ENCODE measurements at places on chromosomes 6 and 20. TPM values are rescaled to one million over a fixed set of nuclear protein-coding genes. Genes with fewer than 3 reads are reported as not detected.

MEP1A gene
- 412 TPM for total RNA-seq

GFOD1 gene
- 15.9 TPM for total RNA-seq

DNA sequence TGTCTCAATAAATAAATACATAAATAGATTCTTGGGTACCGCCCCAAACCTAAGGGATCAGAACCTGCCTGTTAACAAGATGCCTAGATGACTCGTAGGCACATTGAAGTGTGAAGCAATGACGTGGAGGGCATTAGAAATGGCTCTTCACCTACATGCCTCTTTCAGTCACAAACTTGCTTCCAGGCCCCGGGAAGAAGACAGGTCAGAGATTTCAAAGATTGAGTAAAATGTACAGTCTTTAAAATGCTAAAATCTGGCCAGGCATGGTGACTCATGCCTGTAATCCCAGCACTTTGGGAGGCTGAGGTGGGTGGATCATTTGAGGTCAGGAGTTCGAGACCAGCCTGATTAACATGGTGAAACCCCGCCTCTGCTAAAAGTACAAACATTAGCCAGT is 480.8 kb upstream of the JARID2 start:
- DNase-seq: no peak

DNA sequence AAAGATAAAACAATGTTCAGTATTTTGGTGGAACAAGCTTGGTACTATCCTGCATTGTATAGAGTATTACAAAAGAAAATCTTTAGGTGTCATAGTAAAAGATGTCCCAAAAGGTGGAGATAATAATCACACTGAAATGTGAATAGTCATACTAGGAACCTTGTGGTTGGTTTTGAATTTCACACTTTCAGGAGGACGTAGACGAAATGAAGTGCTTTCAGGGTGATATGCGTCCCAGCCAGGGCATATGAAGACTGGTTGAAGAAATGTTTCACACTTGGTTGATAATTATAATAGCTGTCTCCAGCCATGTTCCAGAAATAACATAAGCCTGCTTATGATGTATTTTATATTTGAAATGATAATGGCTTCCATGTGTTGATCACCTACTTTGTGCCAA is 60.4 kb downstream of the SCAND1 start:
- DNase-seq: no peak

CST5 gene
- total RNA-seq: not detected

TDRD6 gene
- total RNA-seq: 0.09 TPM

DNA sequence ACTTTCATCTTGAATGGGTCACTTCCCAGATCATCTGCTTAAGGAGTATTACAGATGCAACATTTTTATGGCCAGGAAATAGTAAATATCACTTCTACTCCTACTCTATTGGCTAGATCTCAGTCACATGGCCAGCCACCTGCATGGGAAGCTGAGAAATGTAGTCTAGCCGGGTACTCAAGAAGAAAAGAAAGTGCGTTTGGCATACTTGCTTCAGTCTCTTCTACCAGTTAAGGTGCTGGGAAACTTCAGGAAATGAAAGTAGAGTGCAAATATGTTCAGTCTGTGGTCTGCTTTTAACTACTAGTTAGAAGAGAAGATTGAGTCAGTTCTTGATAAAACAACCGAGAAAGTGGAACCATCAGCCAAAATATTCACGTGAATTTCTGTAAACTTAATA is 129.2 kb downstream of the PDSS2 start:
- DNase-seq: no peak

DNA sequence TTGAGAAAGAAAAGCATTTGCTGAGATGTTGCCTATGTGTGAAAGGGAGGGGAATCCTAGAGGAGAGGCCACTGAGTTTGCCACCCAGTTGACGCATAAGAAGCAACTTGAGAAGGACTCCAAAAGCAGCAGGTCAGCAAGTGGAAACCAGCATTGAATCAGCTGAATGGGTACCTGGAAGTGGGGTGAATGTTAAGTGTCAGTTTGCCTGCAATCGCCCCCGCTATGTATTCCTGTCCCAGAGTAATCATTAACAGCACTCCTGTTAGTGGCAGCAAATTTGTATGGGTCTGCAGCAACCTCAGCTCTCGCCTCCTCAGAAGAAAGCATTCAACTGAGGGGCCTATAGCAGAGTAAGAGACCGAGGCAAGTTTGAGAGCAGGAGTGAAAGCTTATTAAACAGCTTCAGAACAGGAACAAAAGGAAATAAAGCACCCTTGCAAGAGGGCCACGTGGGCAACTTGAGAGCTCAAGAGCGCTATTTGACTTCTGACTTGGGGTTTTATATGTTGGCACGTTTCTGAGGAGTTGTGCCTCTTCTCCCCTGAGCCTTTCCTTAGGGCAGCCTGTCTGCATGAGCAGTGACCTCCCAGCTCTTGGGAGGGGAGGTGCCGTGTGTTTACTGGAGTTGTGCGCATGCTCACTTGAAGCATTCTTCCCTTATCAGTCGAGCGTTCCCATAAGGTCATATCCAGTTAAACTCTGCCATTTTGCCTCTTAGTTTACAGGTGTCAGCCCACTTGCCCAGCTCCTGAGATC is 122.6 kb upstream of the PHACTR1 start:
- no peak for DNase-seq

GSTA2 gene
- not detected for total RNA-seq

SLC16A10 gene
- 4.0 TPM for total RNA-seq

BHLHE23 gene
- not detected for total RNA-seq

DNA sequence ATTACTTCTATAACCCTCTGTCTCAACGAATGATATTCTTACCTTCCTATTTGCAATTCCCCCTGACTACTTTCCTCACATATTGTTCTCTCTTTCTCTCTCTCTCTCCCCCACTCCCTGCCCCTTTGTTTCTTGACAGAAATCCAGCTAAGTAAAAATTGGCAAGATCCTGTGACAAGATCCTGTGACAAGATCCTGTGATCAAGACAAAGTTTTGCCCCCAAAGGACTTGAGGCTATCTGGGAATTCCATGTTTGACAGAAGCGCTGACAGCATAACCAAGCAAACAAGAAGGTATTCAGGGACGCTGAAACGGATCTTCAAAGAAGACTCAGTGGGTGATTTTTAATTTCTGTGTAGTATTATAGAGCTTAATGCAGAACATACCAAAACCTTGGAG is 5.5 kb upstream of the HBS1L start:
- no peak for DNase-seq

- DNase-seq: no peak
Measured at GRCh38 chr20:31809661-31810060, 9.5 kb upstream of the MYLK2 start.

- no peak for DNase-seq
Measured at GRCh38 chr20:43160941-43161340, 28.8 kb downstream of the PTPRT start.

PSMA7 gene
- total RNA-seq: 148 TPM

LPIN3 gene
- 57.0 TPM for total RNA-seq

GRCh38 chr6:106112433-106112832 is 26.3 kb downstream of the PRDM1 start:
- no peak for DNase-seq

OR2J3 gene
- not detected for total RNA-seq

- DNase-seq: no peak
Measured at GRCh38 chr6:108736832-108737231, 111.4 kb upstream of the ARMC2 start.

GRCh38 chr6:81130969-81131368 is 621.5 kb downstream of the TENT5A start:
- DNase-seq: no peak

All from left colon (tissue), 2 donors.